ENCODE measurements at places on chromosomes 1 and 21. TPM values are rescaled to one million over a fixed set of nuclear protein-coding genes. Genes with fewer than 3 reads are reported as not detected.

DNA sequence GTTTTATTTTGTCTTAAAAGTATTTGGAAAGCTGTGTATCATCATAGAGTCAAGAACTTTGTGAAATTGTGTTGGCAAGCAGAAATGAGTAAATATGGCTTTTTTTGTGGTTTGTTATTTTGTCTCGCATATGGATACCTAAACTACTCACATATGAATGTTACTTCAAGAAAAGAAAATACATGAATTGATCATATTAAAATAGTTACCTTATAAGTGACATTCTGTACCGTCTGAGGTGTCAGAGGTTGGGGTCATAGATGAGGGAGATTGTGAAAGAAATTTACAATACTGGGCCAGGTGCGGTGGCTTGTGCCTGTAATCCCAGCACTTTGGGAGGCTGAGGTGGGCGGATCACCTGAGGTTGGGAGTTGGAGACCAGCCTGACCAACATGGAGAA is 31.3 kb upstream of the AXDND1 start:
- DNase-seq = no peak

GRCh38 chr1:17101261-17101660 is 18.0 kb downstream of the PADI2 start:
- DNase-seq = no peak

GRCh38 chr1:15515022-15515663 is 8.9 kb downstream of the CASP9 start:
- no peak for DNase-seq

DNA sequence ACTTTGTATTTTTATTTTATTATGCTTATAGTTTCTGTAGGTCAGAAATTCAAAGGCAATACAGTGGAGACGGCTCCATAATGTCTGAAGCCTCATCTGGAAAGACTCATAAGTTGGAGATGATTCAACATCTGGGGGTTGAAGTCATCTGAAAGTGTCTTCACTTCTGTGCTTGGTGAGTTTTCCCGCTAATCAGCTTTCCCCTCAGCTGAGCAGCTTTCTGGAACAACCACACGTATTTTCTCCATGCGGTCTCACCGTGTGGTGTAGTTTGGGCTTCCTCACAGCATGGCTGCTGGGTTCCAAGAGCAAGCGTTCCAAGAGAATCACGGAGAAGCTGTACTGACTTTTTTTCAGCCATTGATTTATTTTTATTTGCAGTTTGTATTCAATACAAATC is 7.6 kb upstream of the DDI2 start:
- no peak for DNase-seq

DNA sequence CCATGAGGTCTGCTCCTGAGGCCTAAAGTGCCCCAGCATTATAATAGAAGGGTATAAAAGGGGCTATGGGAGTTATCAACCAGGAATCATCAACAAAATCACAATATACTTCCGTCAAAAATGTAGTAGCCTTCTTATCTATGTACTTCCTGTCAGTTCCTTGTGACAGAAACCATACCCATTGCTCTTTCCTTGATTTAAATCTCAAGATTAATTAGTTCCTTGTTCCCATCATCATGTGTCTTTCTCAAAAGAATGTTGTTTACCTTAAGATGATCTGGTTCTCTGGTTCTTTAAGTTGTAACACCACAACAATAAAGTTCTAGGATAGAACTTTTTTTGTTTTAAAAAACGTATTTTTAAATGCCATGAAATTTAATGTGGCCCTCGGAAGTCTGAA is 833.3 kb downstream of the LTN1 start:
- DNase-seq = no peak

GLUL gene
- total RNA-seq = 1,066 TPM

BCL2L15 gene
- 0.87 TPM for total RNA-seq
